ENCODE measurements at places on chromosomes 16 and 17.
A peak's percentile ranks its signal among the peaks of the same experiment; 100 is the strongest.

- no peak for DNase-seq
Observed at GRCh38 chr17:11636771-11637170, 38.5 kb downstream of the DNAH9 start.

- DNase-seq: no peak
Observed at GRCh38 chr17:17606416-17607000, 15.0 kb upstream of the PEMT start.

DNA sequence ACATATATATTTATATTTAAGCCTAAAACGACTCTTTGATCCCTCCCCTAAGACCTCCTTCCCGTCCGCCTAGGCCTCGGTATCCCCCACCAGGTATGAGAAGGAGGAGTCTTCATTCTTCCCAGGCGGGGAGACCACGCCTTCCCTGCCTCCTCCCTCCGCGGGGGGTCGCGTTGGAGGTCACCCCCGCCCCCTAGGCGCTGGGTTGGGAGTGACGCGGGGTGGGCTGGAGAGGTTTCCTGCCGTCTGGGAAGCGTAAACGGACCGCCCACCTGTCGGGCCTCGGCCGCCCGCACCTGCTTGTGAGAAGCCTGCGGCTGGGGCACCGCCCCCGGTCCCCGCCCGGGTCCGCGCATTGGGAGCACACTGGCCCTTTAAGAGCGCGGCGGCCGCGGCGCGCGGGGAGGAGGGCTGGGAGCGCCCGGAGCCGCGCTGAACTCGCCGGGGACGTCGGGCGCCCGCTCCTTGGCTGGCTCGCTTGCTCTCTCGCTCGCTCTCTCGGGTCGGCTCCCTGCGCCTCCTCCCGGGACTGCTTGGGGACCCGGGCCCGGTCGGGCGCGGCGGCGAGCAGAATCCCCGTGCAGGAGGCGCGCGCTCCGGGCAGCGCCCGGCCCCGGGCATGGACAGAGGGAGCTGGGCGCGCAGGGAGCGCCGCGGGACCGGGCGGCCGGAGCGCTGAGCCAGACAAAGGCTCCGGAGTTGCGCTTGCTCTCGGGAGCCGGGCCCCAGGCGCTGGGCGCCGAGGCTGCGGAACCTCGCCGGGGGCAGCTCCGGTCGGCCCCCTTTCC lies at the start of gene MMP15:
TSS of gene MMP15 (plus strand) at position 404 of the 788 bp plus-strand sequence. CDS start 597 bp downstream, outside the sequence.
- DNase-seq: peak; percentile 67

GRCh38 chr17:79216826-79217225 lies 142.2 kb downstream of the ENGASE start:
- DNase-seq: no peak

DNA sequence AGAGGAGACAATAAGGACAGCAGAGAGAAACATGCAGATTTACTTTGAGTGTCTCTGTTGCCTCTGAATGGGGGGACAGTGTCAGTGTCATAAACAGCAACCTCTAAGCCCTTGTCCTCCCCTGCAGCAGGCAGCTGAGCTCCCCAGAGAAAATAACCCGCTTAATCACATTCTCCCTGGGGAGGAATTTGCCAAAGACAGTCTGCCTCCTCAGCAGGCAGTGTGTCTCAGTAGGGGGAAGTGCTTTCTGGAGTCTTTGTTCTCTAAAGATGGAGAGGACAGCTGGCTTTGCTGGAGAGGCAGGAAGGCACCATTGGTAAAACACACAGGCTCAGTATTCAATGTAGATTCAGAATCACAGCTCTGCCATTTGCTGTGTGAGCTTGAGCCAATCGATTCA lies 16.1 kb downstream of the TEKT5 start:
- DNase-seq: no peak

DNA sequence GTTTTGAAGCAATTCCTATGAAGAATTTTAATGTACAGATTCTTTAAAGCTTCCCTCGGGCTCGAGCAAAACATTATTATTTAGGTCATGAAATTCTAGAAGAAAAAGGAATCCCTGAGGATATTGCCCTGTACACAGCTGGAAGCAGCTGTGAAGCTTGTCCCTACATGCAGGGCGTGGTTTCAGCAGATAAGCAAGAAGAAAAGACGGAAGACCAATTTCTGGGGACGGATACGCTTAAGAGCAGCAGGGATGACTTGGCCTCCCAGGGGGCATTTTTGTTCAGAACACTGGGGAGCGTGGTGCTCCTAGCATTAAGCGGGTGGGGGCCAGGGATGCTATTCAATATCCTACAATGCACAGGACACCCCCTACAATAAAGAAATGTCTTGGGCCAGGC lies 34.3 kb downstream of the LITAF start:
- DNase-seq: no peak

DNA sequence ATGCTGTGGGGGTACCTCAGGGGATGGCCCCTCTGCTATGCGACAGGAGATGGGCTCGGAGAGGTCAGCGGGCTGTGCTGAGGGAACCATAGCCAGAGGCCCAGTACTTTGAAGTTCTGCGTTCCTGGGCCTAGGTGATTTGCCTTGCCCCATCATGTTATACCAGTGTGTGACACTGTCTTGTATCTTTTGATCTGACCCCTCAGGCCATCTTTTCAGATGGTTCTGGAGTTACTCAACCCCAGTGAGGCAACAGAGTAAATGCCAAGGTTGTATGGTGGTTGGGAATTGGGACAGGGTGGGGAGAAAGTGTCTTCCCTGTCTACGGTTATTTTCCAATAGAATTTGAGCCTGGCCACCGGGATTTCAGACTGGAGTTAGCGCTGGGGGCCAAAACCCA lies 8.5 kb downstream of the MSI2 start:
- no peak for DNase-seq

DNA sequence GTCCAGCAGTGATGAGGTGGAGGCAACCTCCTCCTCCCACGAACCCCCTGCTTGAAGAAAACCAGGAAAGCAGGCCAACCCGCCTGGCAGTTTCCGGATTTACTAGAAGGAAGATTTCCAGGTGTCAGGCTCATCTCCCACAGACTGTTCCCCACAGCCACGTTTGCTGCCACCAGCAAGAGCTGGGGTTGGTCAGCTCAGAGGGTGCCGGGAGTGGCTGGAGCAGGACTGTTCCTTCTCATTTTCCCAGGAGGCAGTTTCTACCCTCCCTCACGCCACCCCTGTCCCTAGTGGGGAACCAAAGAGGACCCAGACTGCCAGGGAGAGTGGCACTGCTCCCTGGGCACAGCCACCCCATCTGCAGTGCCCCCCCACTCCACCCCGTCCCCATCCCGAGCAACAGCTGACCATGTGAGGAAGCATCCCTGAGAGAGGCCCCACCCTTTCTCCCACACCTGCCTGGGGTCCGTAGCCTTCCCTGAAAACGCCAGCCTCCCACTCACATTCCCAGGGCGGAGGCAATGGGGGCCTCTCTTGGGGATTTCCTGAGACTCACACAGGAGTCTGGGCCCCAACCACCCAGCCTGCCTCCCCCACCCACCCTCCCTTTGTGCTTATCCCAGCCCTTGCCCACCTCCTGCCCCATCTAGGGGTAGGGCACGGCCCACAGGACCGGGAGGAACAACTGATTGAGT lies 5.9 kb downstream of the KRT17 start:
- DNase-seq: no peak

GRCh38 chr17:43578404-43578698 lies 32.2 kb upstream of the ETV4 start:
- DNase-seq: no peak

GRCh38 chr16:31198207-31198882 lies 4.2 kb downstream of the PYCARD start:
- DNase-seq: no peak

DNA sequence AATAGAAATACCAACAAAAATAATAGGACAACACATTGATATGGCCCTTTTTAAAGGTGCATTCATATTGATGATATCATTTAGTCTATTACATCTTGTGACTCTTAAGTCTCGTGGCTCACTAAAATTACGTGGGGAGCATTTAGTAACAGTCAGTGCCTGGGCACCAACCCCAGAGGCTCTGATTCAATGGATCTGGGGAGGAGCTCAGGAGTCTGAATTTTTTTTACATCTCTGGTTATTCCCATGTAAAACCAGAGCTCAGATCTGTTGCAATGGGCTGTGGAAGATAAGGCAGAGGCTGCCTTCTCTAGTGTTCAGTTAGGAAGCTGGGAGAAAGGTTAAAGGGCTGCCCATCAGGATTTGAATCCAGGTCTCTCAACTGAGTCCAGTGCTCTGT lies 549.9 kb upstream of the CDH5 start:
- no peak for DNase-seq

DNA sequence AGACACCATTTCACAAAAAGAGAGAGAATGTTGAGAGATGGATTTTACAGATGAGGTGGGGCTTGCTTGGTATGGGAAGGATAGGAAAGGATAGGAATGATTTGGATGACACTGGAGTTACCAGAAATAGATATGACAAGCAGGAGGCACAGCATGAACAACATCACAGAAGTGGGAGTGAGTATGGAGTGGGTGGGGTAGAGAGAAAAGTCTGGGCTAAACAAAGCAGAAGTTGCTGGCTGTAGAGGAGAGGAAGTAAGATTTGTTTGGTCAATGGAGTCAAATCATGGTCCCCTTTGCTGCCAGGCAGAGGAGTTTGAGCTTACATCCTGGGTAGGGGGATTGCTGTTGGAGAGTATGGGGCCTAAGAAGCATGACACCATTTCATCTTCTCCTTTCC lies 101.7 kb downstream of the VAT1L start:
- no peak for DNase-seq

GRCh38 chr17:41695134-41695661 lies 6.5 kb downstream of the EIF1 start:
- no peak for DNase-seq

DNA sequence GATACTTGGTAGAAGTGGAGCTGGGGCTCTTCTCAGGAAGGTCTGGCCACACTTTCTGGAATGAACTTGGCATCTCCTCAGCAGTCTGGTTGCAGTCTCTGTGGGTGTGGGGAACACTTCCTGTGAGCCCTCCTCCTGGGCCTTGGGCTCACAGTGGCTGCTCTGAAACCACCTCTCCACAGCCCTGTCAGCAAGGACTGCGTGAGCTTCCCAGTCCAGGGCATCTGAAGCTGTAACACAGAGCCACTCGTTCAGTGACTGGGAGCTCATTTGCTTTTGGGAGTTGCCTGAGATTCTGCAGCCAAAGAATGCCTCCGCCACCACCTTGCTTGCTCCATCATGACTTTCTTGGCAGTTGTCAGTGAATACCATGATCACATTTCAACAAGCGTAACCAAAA lies 60.0 kb downstream of the CLEC16A start:
- no peak for DNase-seq

DNA sequence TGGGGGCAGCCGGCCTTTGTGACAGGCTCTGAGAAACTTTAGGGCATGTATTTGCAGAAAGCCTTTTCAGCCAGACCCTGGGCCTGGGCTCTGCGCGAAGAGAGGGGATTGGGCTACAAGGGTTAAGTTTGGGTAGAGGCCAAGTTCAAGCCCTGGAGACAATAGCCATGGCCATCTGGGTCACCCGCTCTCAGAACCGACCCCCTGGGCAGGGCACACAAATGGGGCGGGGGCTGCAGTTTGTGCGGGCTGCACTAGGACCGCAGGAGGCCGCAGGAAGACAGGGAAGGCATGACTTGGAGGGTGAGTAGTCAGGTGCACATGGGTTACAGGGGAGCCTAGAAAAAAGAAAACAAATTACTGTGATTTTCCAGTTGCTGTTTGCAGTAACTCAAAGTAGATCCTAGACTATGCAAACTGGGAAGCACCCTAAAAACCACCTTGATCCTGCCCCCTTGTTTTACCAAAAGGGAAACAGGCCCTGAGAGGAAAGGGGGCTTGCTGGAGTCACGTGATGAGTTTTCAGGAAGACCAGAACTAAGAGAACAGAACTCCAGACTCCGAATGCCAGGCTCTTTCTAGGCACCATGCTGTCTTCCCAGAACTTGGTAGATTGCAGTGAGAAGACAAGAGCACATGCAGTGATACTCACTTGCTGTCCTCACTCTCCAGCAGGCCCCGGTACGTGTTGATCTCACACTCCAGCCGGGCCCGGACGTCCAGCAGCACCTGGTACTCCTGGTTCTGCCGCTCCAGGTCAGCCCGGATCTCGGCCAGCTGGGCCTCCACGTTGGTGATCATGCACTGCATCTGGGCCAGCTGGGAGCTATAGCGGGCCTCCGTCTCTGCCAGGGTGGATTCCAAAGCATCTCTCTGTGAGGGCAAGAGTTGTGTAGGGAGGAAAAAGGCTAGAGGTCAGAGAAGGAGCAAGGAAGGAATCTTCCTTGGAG lies 3.8 kb downstream of the KRT35 start:
- DNase-seq: no peak

GRCh38 chr17:72699545-72699944 lies 392.9 kb downstream of the SLC39A11 start:
- no peak for DNase-seq

- DNase-seq: no peak
Observed at GRCh38 chr17:49440581-49440980, 25.9 kb upstream of the PHB1 start.

DNA sequence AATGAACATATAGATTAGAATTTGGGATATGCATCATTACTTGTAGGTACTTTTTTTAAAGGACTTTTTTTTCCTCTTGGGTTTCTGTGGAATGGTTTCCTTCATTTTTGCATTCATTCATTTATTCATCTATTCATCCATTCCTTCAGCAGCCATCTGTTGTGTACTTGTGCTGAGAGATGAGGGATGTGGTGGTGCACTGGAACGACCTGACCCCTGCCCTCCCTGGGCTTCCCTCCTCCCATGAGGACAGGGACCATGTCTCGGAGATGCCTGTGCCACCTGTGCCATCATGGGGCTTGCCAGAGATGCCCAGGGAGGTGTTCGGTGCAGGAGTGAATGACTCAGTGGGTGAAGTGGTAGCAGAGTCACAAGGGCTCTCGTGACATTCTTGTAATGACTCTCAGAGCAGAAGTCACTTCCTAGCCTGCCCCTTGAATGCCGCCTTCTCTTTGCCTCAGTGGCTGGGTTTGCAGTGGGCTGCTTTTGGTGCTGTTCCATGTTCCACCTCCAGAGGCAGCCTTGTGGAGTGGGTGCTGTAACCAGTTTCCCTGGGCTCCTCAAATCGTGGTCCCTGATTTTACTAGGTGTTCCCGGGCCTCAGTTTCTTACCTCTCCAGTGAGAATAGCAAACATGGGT lies 43.9 kb downstream of the CLEC16A start:
- peak; percentile 64 for DNase-seq

- DNase-seq: no peak
Observed at GRCh38 chr16:5906351-5906750, 808.8 kb upstream of the EEF2KMT start.

DNA sequence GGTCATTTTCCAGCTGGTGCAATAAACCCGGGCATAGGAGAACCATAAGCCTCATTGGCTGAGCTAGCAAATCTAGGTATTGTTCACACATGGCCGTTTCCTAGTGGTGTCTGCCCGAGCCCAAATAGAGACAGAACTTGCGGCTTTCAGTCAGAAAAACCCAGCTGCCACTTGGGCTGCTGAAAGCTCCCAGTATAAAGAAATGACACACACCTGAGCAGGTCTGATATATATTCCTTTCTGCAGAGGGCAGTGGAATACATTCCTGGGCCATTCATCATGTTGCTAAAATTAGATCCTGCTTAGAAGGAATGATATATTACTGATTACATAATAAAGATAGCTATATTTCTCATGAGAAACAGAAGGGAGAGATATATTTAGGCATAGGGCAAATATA lies 83.9 kb upstream of the IRX5 start:
- DNase-seq: no peak

DNA sequence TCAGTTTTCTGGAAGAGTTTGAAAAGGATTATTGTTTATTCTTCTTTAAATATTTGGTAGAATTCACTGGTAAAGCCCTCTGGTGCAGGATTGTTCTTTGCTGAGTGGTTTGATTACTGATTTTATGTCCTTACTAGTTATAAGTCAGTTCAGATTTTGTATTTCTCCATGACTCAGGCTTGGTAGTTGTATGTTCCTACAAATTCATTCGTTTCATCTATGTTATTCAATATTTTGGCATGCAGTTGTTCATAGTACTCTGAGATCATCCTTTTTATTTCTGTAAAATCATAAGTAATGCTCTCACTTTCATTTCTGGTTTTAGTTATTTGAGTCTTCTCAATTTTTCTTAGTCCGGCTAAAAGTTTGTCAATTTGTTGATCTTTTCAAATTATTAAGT lies 58.1 kb upstream of the CRYM start:
- DNase-seq: no peak
